IPS-NIHi11 (cell line): ENCODE measurements at places on chromosomes 16 and 17.

DNA sequence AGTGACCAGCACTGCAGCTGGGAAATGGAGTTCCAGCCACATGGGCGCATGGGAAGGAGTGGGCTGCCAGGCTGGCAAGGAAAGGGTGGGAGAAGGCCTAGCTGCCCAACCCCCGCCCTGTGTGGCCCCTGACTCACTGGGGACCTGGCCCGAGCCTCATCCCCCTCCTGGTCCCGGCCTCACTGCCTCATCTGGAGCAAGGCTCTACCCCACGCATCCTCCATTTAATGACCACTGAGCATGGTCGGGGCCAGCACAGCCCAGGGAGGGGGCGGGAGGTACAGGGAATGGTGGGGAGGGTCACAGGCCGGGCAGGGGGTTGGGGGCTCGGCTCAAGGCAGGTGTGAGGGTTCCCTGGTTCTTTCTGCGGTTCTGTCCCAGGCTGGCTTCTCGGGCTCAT, 16.1 kb downstream of the SPNS2 start:
- no peak for DNase-seq

GRCh38 chr16:8718851-8719680, 44.6 kb downstream of the ABAT start:
- no peak for DNase-seq

GRCh38 chr17:73706858-73707257, 62.6 kb upstream of the SDK2 start:
- no peak for DNase-seq

GRCh38 chr16:79012671-79013434, 587.7 kb downstream of the MAF start:
- DNase-seq: no peak

DNA sequence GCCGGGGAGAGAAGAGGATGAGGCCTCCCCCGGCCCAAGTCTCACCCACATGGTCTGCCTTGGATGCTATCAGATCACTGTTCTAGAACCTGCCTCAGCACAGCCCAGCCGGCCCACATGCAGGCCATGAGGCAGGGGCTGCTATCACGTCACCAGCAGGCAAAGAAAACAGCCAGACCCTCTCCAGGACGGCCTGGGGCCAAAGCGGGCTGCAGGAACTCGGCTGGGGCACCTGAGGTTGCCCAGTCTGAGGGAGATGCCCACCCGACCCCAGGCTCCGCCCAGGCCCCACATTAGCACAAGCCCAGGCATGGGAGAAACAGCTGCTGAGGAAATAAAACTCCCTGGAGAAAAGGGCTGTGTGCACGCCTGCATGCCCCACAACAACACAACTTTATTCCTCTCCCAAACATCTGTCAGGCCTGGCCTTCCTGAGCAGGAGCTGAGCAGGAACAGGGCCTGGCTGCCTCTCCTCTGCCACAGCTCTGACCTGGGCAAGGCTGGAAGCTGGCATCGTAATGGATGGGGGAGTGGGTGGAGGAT, 6.7 kb upstream of the SMIM5 start:
- no peak for DNase-seq

- DNase-seq: no peak
Observed at GRCh38 chr16:70781800-70782199, 19.2 kb downstream of the VAC14 start.

GRCh38 chr17:34300652-34301370, 15.3 kb downstream of the CCL11 start:
- no peak for DNase-seq

DNA sequence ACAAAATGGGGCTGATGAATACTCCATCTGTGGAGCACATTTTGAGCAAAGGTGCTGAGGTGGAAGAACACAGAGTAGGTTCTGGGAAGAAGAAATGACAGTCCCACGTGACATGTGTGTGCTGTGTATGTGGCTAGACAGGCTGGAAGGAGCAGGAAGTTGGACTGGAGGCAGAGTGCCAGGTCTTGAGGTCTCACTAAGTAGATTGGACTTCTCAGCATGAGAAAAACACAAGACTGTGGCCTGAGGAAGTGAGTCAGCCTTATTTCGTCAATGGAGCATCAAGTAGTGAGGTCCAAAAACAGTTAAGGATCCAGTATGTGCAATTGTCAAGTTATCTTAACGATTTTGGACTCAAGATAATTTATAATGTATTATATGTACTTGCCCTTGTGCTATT, 736.5 kb downstream of the KCNJ2 start:
- peak; percentile 11 for DNase-seq

DNA sequence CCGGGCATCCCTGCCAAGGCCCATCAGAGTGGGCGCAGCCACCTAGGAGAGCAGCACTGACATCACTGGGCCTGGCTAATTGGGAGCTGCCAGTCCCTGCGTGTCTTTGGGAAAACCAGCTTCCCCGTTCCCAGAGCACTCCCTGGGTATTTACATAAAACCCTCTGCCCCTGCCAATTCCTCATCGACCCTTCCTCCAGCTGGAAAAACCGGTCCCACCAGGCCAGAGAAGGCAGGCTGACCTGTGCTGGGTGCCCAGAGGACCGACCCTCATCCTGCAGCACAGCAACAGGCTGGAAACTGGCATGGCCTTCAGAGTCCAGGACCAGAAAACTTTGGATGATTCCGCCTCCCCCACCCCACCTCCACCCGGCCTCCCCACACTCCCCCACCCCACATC, 8.2 kb upstream of the FOXN1 start:
- peak; percentile 76 for DNase-seq

DNA sequence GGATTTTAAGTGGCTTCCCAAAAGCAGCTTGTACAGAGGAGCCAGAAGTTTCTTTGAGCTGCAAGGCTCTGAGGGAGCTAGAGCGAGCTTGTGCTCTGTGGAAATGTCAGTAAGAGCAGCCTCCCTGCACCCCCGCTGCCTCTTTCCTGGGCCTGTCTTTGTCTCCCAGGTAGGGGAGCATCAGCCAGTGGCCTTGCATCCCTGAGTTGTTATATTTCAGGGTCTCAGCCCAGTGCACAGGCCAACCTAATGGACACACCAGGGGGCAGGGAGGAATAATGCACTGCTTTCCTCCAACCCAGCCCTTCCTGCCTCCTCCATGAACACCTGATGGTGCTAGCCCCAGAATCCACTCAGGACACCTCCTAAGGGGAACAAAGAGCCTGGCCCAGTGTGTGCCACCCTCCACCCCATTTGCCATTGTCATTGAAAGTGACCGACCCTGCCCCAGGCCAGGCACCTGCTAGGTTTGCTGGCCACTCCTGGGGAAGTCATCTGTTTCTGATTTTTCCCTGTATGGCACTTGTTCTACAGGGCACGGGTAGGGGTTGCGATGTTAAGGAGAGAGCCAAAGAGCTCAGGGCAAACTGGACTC, 6.3 kb downstream of the TPPP3 start:
- no peak for DNase-seq

DNA sequence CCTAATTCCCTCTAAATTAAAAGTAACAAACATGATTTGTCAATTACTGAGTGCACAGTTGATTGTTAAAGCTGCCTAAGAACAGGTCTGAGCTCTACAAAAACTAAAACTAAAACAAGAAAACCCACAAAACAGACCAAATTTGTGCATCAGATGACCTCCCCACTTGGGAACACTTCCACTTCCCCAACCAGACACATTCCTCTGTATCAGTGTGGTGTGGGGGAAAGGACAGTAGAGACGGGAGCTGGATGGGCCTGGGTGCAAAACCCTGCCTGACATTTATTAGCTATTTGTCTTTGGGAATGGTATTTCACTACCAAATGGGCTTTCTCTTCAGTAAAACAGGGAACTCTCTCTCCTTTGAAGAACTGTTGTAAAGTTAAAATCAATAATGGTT, 29.8 kb downstream of the STAT3 start:
- DNase-seq: no peak

- DNase-seq: no peak
Observed at GRCh38 chr17:5184288-5184687, 7.4 kb downstream of the ZNF594 start.

DNA sequence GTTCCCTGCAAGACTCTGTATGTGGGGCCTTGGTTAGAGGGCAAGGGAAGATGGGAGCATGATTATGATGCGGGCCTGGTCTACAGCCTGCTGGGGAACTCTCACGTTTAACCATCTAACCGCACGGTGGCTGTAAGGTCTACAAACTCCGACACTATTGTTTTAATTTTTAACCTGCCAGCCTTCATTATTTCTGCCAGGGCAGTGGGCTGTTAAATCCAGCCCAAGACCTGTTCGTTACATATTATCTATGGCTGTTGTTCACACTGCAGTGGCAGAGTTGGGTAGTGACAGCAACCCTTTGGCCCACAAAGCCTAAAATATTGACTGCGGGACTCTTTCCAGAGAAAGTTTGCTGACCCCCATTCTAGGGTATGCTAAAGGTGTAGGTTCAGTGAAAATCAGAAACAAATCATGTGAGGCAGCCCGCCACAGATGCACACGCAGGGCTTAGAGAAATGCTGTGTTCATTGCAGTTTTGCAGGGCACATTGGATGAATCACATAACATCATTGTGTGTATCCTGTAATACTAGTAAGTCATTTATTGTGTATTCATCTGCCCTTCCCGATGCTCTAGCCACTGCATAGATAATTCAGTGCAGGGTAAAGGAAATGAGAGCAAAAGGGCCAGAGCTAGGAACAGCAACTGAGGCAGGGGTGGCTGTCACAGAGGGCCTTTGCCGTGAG, 14.3 kb downstream of the SNX29 start:
- DNase-seq: no peak

DNA sequence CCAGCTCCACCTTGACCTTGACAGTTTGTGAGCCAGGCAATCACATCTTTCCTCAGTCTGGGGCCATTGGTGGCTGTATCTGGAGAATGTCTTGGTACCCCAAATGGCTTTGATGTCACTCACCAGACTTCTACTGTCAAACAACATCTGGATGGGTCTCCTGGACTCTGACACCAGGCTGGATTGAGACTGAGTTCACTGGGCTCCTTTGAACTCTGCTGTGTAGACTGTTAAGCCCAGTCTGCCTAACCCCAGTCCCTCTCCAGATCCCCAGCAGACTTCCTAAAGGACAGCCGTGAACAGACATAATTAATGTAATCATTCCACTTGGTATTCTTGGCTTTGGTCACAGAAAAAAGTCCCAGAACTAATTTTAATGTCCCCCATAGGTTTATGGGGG, 84.1 kb upstream of the KIFC3 start:
- no peak for DNase-seq

GRCh38 chr16:11589198-11589550, 2.5 kb upstream of the LITAF start:
- no peak for DNase-seq

- DNase-seq: no peak
Observed at GRCh38 chr16:68363658-68364521, 53.1 kb downstream of the PRMT7 start.

DNA sequence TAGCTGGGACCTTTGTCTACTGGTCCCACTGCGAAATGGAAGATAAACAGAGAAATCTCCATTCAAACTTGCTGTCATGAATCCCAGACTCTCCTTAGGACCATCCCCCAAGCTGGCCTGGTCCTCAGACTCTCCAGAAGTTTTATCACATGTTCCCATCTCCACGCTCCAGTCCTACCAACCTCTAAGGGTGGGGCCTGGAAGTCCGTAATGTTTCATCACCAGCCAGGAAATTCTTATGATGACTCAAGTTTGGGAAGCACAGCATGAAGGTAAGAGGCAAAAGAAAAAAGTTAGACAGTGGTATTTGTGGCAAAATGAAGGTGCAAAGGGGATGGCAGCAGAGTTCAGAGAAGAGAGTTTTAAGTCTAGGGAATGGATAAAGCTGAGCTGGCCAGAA, 52.7 kb downstream of the ZNF18 start:
- no peak for DNase-seq

DNA sequence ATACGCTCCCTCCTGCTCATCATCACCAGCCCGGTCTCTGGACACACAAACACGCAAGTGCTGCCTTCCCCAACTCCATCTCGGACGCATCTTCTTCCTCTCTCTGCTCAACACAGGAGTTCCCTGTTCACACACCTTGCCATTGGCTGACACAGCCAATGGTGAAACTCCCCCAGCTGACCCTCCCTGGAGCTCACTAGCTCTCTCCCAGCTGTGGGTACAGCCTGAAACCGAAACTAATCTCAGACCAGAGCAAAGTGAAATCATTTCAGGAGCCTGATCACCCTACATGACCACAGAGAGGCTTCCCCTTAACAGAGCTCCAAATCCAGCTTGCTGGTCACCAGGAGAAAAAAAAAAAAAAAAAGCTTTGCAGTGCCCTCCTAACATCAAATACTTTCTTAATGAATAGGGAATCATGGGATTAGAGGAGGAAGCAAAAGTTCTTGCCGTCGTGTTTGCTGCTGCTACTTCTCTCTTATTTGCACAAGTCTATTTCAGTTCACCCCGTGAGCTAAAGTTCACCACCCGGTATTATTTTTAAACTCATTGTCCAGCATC, 8.3 kb downstream of the CUEDC1 start:
- DNase-seq: no peak
